DMS53 (cell line): ENCODE measurements at places on chromosomes 3 and 15.

- DNase-seq: peak; percentile 86
These were observed at the start of gene CEMIP for GRCh38 chr15:80778964-80779657. Gene CEMIP (plus strand): TSS chr15:80779370. CDS start chr15:80873880, 94,510 bp downstream.

DNA sequence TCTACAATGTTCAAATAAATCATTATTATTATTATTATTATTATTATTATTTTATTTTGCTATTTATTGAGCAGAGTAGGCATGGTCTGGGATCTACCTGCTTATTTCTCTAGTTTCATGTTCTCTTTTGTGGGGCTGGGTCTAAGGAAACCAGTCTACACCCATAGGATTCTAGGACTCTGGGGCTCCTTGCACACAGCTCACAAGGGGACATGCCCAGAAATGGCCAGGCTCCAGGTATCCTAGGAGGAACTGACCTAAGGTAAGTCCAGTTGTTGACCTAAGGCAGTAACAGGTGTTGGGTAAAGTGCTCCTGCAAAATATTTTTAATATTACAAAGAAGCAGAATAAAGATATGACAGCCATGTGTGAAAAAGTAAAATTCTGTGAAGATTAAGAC lies 149.6 kb upstream of the TBL1XR1 start:
- no peak for DNase-seq

DNA sequence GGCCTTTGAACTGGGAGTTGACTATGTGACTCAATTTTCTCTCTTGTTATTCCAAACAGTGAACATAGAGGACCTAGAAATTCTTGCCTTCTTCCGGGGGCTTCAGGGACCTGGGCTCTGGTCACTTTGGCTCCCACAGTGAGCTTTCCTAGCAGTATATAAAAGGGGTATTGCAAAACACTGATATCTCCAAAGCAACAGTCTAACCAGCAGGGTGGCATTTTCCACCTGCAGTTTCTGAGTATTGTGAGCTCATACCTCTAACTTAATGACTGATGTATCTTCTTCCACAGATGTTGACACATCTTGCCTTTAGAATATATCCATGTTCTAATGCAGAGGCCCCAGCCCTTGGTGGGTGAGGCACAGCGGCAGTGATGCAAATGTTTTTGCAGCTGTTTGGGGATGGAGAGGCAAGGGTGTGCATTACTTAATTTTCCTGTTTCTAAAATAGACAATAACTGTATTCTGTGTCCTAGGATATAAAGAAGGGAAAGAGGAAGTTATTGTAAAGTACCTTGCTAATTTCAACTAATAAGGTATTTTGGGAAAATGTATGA lies 45.7 kb upstream of the ADGRG7 start:
- DNase-seq: no peak

GRCh38 chr3:48186631-48187300 lies 1.5 kb downstream of the CDC25A start:
- DNase-seq: no peak

- no peak for DNase-seq
These were observed 10.3 kb downstream of the U2SURP start for GRCh38 chr3:143011705-143012104.

GRCh38 chr3:127452321-127452821 lies 138.2 kb downstream of the TPRA1 start:
- DNase-seq: no peak

GRCh38 chr15:80006946-80007345 lies 36.0 kb upstream of the BCL2A1 start:
- no peak for DNase-seq

- DNase-seq: no peak
These were observed 114.5 kb downstream of the CHCHD6 start for GRCh38 chr3:126818400-126819095.

DNA sequence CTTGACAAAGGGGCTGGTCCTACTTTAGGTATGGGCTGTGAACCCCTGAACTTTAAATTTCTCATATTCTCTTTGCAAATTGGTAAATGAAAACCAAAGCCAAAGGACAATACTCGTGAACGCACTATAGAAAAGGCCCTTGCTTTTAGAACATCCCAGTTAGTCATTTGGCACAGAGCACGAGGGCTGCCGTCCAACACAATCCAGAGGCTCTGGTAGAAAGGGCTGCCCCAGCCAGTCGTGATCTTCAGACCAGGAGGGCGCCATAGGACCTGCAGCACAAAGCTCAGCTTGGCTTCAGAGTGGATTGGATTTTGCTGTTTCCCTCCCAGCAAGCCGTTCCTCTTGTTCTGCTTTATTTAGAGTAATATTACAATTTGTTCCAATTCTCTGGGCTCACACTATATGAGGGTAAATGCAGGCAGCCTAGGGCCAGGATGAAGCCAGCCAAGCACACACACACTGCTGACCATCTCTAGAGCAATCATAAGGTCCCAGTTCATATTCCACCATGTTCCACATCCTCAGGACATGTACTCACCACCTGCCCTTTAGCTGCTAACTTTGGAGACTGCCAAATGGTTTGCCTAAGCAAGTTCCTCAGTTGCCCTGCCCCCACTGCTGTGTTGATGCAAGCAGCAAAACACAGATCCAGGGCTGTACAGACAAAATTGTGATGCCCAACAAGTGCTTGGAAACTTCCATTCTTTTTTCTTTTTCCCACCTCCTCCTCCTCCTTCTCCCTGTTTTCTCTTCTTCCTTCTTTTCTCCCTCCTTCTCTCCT lies 6.0 kb upstream of the BFSP2 start:
- DNase-seq: no peak

GRCh38 chr3:52203701-52204100 lies 5.7 kb downstream of the ALAS1 start:
- no peak for DNase-seq

DNA sequence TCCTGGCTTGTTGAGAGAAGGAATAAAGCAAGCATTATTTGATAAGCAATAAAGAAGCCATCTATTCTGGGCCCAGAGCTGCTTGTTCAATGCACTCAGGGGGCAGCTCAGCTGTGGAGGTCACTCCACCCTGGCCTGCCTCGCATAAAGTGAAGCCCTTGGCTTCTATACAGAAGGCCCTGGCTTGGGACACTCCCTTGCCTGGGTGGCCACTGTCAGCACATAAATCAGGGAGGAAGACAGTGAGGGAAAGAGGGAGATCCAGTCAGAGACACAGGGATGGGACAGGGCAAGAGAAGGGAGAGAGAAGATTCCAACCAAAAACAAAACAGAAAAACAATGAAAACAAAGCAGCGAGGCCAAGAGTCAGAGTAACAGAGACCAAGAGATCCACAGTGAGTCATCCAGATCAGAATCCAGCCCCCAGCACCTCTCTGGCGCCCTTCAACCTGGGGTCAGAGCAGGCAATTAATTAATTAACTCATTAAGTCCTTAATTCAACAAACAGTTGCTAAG lies 11.8 kb downstream of the INSYN1 start:
- DNase-seq: no peak

GRCh38 chr15:50144341-50145120 lies 25.5 kb upstream of the ATP8B4 start:
- no peak for DNase-seq

- DNase-seq: no peak
These were observed 106.6 kb downstream of the TOP2B start for GRCh38 chr3:25558121-25558520.

GRCh38 chr3:123634149-123635051 lies 49.5 kb upstream of the HACD2 start:
- no peak for DNase-seq

- no peak for DNase-seq
These were observed 204.2 kb upstream of the COL8A1 start for GRCh38 chr3:99434190-99434589.

GRCh38 chr3:188807006-188807405 lies 364.8 kb upstream of the TPRG1 start:
- peak; percentile 25 for DNase-seq

- no peak for DNase-seq
These were observed 139.2 kb downstream of the NUP210 start for GRCh38 chr3:13280811-13281506.
